Activated T-cell treated with anti-CD3 and anti-CD28 coated beads for 1 hour (primary cell): ENCODE measurements at places on chromosomes 7 and 10.

DNA sequence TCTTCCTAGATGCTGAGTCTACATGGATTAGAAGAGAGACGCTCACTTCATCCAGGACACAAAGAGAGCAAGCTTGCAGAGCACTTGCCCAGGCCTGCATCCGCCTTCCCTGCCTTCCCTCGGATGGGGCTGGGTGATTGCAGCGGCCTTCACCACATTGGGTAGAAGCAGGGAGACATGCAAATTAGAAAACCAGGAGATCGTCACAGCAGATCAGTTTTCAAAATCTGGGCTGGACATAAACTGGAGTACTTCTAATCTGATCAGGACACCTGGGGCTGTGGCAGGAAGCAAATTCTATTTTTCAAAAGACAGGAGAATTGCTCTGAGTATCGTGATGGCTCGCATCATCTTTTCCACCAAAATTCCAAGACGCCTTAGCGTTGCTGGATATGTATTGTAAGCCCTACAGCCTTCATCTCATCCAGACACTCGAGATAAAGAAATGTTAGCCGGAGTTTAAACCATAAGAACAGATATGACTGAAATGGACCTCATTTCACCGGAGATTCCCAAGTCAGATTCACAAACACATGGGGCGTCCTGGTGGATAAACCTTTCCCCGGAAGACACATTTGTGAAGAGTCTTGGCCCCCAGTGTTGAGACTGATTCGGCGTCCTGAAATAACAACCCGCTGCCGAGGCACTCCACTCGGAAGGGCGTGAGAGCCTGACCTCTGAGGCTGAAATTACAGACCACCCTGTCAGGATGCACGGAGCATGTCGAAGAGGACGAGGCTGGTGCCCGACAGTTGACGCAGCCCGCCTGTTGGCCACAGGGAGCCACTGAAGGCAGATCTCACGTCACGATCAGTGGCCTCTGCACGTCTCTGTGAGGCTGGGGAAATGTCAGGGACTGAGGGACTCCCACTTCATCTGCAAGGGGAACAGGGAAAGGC, 91.2 kb upstream of the PARD3 start:
- no peak for DNase-seq

GRCh38 chr10:25084447-25084846, 68.0 kb downstream of the THNSL1 start:
- no peak for DNase-seq

- DNase-seq = no peak
These were observed 53.8 kb downstream of the PROSER2 start for GRCh38 chr10:11876805-11877590.

DNA sequence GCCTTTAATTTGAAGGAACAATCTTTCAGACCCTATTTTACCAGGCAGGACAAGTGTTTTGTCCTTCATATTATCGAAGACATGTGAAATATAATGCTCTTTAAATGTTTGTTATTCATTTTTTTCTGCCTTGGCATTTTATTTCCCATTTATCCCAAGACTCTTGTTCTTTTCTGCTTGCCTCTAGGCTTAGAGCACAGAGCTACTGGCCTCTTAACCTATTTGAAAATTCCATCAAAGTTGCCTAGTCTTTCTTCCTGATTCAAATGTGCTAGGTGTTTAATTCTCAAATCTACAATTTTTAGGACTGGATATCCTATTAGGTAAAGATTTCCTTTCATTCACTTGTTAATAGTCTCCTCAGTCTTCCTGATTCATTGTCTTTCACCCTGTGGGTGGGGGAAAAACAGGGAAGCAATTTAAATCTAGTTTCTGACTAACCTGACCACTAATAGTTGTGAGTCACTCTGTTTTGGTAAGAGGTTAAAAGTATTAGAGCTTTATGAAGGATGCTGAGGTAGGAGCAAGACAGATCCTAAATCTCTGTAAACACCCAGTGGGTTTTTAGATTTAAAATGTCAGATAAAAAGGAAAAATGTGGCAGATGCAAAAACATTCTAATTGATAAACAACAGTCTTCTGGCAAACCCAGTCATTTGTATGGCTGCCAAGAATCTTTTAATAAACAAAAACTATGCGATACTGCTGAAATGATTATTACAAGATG, 1.5 kb downstream of the LIPK start:
- DNase-seq = no peak

DNA sequence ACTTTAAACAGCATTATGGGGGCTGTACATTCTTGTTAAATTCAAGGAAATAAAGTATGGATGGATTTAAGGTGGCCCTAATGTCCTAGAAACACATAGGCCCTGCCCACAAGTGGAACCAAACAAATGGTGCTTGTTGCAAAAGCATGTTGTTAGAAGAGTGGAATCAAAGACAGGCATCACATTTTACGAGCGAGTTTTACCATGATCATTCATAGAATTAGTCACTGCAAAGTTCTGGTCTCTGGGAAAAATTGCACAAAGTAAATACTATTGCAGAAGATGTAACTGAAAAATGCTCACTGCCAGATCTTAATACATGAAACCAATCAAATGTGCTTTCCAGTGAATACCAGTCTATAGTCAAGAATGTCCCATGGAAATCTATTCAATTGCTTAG, 677.1 kb downstream of the PARD3 start:
- no peak for DNase-seq

DNA sequence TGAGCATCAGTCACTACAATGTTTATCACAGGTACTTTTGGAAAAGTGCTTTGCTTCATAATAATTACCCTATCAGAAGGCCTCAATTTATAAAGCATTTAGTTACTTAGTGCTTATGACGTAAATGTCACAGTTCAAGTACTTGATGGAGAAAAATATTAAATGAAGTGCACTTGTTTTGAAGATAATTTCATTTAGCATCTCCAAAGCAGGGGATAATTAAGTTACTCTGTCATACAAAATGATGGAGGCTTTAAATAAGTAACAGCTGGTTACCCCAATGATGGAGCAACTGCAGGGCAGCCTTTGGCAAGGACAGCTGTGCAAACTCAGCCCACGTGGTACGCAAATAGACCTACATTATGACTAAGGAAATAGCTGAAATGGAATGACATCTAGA, 768.8 kb downstream of the GRM8 start:
- DNase-seq = no peak

GRCh38 chr10:35392482-35393228, 56.3 kb downstream of the CCNY start:
- no peak for DNase-seq

GRCh38 chr7:121372376-121373010, 23.6 kb downstream of the FAM3C start:
- no peak for DNase-seq

GRCh38 chr7:143227806-143228205, 6.0 kb downstream of the TAS2R40 start:
- DNase-seq = no peak

DNA sequence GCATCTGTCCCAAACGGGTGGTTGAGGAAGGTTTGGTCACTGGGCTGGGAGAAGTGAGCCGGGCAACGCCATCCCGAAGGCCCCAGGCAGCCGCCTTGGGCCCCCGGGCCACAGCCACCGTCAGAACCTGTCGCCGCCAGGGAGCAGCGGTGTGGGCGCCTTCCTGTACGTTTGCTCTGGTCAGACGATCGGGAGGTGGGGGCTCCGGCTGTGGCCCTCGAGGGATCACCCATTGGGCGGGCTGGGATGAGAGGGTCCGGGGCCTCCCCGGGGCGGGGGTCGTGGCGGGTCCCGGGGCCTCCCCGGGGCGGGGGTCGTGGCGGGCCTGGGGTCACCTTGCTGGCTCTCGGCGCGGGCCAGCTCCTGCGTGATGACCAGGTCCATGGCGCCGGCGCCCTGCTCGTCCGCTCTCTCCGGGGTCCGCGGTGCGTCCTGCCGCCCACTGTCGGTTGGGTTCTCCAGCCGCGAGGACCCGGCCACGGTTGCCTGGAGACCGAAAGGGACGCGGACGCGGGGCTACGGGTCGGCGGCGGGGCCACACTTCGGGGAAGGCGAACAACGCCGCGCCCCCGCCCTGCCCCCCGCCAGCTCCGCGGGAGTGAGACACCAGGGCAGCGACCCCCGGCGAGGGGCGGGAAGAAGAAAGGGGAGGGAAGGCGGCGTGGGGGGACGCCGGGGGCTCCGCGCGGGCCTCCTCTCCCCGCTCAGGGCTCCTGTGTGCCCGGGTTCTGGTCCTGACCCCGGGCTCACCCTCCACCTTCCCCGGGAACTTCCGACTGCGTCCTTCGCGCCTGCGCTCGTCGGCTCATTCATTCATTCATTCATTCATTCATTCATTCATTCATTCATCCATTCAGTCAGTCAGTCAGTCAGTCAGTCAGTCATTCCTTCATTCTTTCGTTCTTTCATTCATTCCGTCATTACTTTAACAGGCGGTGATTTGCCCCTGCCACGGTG, at the start of gene CFAP46:
Gene CFAP46 (minus strand): TSS at position 470 of the 957 bp plus-strand sequence. CDS start 86 bp downstream, at position 384.
- no peak for DNase-seq

DNA sequence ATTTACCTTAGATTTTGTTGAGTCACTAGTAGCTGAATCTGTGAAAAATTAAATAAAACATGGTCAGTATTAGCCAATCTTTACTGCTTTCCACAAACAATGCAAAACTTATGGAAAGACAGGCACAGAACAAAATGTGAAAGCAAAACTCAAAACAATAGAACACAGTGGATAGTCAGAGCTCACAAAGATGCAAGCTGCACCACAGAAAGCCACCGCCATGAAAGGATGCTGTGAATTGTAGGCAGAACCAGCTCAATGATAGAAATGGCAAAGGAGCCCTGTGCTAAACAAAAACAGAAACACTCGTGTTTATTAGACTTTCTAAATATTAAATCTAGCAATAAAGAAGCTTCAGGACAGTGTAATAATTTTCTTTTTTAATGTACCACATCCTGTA, 134.4 kb downstream of the ARHGAP21 start:
- no peak for DNase-seq

GRCh38 chr7:36301914-36302771, 87.5 kb upstream of the ANLN start:
- no peak for DNase-seq

DNA sequence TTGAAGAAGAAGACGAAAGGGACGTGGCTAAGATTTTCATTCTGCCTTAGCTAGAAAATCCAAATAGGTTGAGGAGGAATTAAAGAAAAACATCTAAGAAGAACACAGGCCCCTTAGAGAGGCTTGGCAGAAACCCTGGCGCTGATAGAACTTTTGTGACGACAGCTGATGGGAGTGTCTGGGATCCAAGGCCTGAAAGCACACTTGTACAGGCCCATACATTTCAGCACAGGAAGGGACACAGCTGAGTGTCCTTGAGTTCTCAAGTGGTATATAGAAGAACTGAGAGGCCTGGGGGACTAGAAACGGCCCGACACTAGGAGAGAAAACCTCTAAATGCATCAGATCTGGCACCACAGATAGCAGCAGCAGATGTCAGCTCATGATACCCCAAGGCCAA, 39.5 kb downstream of the PRPS1L1 start:
- no peak for DNase-seq

- DNase-seq = no peak
These were observed 90.0 kb downstream of the PTPRN2 start for GRCh38 chr7:158497627-158498026.

- DNase-seq = no peak
These were observed 80.3 kb upstream of the ARID5B start for GRCh38 chr10:61821153-61821552.

DNA sequence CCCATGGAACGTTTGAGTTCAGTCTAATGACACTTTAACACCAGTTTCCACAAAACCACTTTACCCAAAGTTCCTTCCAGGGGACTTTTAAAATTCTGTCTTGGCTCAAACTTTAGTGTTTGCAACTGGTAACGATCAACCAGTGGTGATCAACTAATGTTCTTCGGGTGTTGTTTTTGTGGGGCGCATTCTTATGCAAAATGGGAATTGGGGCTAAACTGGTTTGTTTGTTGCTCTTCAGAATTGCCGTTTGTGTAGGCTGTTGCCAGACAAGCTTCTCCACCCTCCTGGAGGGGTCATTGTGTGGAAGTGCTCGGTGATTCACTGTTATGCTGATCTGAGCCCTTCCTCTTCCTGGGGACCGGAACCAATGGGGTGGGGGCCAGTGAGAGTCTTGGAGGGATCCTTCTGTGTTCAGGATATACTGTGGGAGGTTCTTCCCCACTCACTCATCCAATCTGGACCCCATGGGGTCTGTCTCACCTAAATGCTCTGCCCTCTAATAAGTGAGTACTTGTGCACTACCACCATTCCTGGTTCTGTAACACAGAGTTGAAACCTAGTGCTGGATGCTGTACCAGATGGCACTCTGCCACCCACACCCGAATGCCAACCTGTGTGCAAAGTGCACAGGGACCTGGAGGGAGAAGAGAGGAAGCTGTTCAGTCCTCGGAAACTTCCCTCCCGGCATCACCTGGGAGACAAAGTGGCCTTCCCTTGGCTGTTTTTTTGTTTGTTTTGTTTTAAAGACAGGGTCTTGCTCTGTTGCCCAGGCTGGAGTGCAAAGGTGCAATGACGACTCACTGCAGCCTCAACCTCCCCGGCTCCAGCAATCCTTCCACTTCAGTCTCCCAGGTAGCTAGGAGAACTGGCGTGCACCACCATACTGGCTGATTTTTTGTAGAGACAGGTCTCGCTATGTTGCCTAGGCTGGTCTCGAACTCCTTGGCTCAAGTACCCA, 2.1 kb downstream of the NFE2L3 start:
- DNase-seq = no peak

GRCh38 chr7:105756367-105756766, 120.0 kb downstream of the ATXN7L1 start:
- DNase-seq = no peak

DNA sequence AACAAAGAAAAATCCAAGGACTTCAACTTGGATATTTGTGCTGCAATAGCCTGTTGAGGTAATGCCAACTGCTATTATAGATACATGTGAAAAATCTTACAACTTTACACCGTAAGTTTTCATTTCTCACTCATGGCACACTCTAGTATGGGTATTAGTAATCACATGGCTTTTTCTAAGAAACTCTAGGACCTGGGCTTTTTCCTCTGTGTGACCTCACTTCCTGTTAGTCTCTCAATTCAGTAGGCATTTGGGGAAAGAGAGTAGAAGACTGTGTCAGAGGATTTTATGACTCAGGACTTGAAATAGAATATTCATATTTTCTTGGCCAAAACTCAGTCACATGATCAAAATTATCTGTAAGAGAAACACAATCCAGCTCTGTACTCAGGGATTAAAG, 1049.9 kb downstream of the REEP3 start:
- no peak for DNase-seq

DNA sequence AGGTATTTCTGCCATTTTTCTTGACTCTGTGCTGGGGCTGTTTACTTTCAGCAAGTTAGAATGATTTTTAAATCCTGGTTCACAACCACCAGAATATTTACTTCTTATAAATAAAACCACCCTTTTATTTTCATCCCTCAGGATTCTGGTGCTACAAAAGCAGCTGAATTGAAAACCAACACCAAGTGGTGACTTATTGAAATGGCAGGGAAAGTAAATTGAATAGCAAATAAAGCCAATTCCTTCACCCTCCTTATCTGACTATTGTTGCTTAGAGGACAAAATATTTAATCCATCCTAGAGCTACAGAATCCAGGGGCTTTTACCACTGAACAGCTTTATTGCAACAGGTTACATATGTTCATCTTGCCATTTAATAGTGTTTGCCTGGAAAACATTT, 828.6 kb upstream of the GHITM start:
- DNase-seq = no peak

- DNase-seq = no peak
These were observed 1.6 kb downstream of the GPR22 start for GRCh38 chr7:107471292-107472070.
